ENCODE measurements at places on chromosomes 7 and 10.

DNA sequence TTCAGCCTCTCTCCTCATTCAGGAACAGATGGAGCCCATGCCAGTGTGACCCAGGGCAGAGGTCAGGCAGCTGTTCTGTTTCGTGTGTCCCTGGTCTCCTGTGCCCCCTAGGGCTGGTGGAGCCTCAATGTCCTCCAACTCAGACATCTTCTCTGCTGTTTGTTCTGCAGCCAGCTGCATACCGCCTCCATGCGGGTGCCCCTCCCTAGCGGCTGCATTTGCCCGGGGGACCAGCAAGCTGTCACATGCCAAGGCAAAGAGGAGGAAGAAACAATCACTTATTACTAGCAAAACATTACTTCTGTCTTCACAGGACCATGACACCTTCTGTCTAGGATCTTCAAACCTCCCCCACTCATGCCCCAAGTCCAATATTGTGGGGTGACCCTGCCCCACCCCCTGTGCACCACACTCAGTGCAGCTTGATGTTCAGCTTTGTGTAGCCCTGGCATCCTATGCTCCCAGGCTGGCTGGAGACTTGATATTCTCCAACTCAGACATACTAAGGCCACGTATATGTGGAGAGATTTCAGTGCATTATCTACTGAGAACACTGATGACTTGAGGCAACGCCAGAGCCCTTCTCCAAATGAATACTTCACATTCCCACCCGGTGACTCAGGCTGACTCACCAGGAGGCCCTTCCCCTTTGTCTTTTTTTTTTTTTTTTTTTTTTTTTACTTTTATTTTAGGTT, 188.9 kb downstream of the SKIDA1 start:
- no peak for DNase-seq

DNA sequence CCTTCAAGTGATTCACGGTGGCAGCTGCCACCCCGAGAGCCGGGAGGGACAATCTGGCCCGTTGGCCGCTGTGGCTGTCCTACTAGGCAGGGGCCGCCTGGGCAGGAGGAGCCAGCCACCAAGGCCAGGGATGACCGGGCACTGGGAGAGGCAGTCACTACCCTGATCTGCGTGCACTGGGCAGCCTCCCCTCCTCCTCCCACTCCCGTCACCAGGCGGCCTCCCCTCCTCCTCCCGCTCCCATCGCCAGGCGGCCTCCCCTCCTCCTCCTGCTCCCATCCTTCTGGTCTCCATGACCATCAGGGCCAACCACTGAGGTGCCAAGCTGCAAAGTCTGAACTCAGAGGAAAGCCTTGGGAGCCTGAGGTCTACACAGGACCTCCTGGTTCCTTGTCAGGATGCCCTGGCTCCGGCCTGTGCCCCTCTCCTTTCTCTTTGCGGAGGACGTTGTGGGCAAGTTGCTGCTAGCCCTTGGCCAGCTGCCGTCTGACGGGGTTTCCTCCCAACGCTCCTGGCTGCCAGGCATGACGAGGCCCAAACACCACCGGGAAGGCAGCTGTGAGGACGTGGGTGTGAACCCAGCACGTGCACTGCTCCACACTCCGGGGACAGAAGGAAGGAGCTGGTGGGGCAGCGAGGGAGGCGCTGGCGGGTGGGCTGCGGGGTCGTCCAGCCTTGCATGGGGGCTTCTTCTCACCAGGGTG, 131.1 kb downstream of the WDR37 start:
- no peak for DNase-seq

DNA sequence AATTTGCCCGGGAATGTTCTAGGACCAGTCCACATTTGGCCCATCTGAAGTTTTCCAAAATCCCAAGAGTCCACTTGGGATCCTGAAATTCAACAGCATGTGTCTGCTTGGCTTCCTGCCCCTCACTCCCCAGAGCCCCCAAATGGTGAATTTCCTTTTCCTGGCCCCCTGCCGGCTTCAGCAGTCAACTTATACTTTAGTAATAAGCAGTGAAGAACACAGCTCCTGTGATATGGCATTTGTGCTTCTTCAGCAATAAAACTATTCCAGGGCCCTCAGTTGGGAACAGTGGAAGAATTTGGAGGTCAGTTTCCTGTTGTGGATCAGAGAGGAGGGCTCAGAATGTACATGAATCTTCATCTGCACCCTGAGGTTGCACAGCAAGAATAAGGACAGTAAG, 51.1 kb downstream of the PRF1 start:
- DNase-seq, result no peak

DNA sequence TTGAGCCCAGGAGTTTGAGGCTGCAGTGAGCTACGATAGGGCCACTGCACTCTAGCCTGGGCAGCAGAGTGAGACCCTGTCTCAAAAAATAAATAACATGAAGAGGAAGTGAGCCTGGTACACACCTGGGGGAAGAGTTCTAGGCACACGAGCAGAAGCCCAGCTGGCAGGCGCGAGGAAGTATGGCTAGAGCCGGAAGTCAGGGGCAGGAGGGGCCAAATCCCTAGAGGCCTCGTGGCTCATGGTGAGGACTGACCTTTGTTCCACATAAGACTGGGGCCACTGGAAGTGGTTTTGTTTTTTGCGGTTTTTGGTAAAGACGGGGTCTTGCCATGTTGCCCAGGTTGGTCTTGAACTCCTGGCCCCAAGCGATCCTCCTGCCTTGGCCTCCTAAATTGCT, 117.6 kb downstream of the HIP1 start:
- no peak for DNase-seq

GRCh38 chr10:132239126-132240031, 52.6 kb downstream of the DPYSL4 start:
- DNase-seq, result no peak

- no peak for DNase-seq
These were observed 10.2 kb downstream of the CPA1 start for GRCh38 chr7:130390486-130390885.

GRCh38 chr10:107809889-107810288, 645.4 kb upstream of the SORCS1 start:
- no peak for DNase-seq

- no peak for DNase-seq
These were observed 40.2 kb downstream of the CXCL12 start for GRCh38 chr10:44344727-44345126.

GRCh38 chr10:114603948-114604347, 54.1 kb downstream of the ABLIM1 start:
- no peak for DNase-seq

DNA sequence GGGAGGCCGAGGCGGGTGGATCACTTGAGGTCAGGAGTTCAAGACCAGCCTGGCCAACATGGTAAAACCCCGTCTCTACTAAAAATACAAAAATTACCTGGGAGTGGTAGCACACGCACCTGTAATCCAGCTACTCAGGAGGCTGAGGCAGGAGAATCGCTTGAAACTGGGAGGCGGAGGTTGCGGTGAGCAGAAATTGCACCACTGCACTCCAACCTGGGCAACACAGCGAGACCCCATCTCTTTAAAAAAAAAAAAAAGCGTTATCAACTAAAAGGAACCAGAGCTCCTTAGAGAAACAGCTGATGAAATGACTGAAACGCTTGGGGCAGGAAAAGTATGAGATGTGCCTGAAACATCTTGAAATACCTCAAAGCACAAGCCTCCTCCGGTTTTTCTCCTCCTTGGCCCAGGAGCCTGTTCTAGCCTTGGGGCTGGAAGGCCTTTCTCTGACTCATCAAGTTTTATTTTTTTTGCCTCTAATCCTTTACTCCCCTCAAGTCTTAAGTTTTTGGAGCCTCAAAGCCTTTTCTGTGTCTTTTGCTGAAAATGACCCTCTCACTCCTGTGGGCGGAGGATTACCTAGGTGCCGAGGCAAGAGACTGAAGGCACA, 2.6 kb upstream of the METTL27 start:
- DNase-seq, result no peak

DNA sequence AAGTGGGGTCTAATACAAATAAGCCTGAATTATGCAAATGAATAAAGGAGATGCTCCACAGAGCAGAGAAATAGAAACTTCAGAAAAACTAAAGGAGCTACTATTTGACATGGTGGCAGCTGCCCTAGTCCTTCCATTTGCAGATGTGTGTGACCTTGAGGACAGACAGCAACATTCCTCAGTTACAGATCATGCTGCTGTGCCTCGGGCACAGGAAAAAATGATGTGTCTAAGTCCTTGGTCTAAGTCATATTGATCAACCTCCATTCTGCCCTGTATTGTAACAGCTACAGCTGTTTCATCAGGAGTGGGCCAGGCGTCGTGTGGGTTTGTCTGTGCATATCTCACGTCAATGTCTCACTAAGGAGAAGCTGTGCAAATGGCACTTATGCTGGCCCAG, 710.4 kb downstream of the TNS3 start:
- DNase-seq, result no peak

- no peak for DNase-seq
These were observed 176.3 kb downstream of the WNT2 start for GRCh38 chr7:117146511-117146910.

DNA sequence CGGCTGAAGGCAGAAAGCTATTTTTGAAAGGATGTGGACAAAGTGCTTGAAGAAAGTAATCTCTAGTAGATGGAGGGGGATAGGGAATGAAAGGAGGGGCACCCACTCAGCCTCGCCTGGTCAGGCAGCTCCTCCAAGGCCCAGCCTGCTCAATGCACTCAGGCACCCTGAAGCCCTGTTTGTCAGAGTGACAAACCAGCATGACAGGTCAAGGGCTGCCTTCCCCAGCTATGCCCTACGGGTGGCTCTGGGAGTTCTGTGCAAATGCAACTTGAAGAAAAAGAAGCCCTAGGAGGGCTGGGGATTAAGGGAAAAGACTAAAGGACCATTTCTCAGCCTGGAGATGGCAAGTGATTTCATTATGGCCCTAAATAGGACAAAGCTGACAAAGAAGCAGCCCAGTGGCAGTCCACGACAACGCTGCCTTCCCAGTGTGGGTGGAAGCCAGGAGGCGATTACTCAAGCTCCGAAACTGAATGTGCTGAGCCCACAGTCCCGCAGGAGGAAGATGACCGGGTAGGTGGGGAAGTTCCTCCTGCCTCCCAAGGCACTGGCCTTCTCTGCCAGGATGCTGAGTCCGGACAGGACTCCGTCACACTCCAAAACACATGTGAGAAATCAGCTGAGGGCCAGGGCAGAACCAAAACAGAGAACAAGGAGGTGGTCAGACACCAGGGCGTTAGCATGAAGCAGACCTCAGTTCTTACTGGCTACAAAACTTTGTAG, 16.3 kb downstream of the LIPA start:
- no peak for DNase-seq

- no peak for DNase-seq
These were observed 31.3 kb downstream of the LAMB1 start for GRCh38 chr7:107971613-107972012.

GRCh38 chr7:157568770-157569584, 232.2 kb downstream of the DNAJB6 start:
- DNase-seq, result no peak
